Esophagus mucosa (tissue), 1 donor: ENCODE measurements at places on chromosomes 3 and 15. TPM values are rescaled to one million over a fixed set of nuclear protein-coding genes. Genes with fewer than 3 reads are reported as not detected.

GRCh38 chr15:40430271-40430805, 10.4 kb upstream of the BAHD1 start:
- peak; percentile 78 for ATAC-seq

- no peak for ATAC-seq
These were observed 249.1 kb downstream of the OTOL1 start for GRCh38 chr3:161745741-161746140.

DNA sequence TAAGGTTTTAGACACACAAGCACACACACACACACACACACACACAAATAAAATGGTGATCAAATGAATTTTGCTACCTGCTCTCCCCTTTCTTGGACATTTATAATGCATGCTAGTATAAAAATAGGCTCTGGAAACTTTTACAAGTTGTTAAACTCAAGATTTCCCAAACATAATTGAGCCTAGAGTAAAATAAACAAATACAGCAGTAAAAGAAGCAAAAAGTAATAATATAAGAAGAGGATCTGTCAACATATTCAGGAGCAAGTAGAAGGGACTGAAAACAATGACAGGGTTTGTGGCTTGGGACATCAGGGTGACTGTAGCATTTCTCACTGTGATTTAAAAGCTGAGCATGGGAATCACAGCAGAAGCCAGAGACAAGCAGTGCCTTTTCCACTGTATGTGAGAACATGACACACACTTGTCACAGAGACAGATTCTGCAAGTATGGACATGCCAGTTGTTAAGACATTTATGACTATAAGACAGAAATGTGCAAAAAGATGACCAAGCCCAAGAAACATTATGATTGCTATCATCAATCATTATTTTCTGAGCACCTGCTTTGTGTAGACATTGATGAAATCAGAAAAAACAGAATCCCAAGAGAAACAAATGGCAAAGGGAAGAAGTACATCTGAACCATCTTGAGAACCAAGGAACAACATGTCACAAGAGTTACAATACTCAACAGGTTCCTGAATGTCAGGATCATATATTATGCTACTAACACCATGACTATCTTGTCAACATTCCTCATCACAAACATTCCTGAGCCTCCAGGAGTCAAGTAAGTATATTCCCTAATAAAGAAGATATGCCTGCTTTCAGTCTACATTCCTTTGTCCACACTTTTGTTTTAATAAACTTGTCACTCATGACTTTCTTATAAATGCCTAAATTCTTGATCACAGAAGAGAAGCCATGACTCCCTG, 7.1 kb downstream of the THRB start:
- ATAC-seq = peak; percentile 79

DNA sequence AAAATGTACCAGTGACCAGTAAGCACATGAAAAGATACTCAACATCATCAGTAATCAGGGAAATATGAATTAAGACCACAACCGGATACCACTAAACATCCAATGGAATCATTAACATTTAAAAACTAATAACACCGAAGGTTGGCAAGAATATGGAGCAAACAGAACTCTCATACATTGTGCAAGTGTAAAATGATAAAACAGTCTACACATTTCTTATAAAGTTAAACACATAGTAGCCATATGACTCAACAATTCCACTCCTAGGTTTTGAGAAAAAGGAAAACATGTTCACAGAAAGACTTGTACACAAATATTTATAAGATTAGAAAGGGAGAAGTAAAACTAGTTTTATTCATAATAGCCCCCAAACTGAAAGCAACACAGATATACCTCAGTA, 60.3 kb upstream of the SLCO2A1 start:
- ATAC-seq = no peak

GRCh38 chr3:124037326-124037725, 45.4 kb upstream of the ROPN1 start:
- ATAC-seq = no peak

- ATAC-seq = no peak
These were observed 14.9 kb downstream of the EIF2AK4 start for GRCh38 chr15:39948817-39949216.

DNA sequence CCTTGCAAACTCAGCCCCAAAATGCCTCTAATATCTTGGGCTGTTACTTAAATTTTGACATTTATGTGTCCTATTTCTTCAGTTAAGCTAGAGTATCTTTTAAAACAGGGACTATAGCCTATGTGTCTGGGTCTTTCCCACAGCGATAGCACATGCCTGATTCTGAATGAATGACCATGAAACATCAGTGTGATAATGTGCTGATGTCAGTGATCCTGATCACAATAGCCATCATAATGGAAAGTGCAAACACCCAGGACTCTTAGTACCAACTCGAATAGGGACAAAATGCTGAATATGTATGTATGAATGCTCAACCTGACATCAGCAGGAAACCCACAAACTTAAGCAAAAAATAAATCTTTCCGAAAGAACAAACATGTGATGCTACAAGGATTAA, 537.4 kb downstream of the IGSF11 start:
- ATAC-seq = no peak

DNA sequence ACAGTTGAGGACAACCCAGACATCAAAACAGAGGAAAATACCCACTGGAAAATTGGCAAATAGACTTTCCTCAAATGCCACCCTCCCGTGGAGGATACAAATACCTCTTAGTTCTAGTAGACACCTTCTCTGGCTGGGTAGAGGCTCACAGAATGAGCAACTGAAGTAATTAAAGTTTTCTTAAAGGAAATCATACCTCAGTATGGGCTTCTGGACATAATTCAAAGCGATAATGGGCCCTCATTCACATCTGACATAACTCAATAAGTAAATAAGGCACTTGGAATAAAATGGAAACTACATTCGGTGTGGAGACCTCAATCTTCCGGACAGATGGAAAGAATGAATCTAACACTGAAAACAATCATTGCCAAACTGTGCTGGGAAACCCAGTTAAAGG, 115.2 kb upstream of the PLCL2 start:
- no peak for ATAC-seq

GRCh38 chr3:14203521-14204079, 25.0 kb downstream of the LSM3 start:
- peak; percentile 72 for ATAC-seq

Gene FAM81A
- total RNA-seq = 1.2 TPM

Gene OR5K2
- not detected for total RNA-seq

Gene TF
- total RNA-seq = 63.3 TPM

Gene XCR1
- 0.04 TPM for total RNA-seq

Gene CPA3
- 2.2 TPM for total RNA-seq
